ENCODE measurements at places on chromosomes 12 and 14.

DNA sequence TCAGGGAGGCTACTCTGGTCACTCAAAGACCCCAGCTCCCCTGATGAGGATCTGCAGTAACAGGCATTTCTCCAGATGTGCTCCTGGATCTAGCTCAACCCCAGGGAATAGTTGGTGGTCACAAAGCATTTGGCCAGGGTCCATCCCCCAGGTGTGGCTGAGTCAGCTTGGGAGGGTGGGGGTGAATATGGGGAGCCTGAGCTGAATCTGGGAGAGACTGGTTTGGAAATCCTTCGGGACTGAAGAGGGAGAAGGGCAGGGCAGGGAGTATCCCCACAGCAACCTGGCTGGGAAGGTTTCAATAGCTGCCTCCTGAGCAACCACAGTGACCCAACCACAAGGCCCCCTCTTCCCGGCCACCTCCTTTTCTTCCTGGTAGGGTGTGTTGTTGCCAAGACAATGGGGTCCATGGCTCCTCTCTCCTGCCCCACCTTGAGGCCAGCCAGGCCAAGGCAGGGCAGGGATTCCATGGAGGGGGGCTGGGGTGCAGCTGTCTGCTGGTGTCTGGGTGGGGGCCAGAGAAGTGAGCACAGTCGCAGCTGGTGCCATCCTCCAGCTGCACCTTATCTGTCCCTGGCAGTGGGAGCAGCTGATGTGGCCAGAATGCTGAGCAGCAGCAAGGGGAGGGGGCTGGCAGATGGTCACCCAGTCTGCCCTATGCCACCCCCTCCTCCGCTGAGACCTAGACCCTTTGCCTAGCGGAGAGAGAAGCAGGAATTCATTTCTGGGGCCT lies 5.5 kb downstream of the ASIC1 start:
- no peak for DNase-seq

GRCh38 chr12:26845984-26846383 lies 13.0 kb upstream of the ITPR2 start:
- DNase-seq, result no peak

- no peak for DNase-seq
Observed at GRCh38 chr12:101235686-101236085, 25.6 kb upstream of the SLC5A8 start.

- no peak for DNase-seq
Observed at GRCh38 chr12:48151103-48151771, 6.1 kb downstream of the ASB8 start.

DNA sequence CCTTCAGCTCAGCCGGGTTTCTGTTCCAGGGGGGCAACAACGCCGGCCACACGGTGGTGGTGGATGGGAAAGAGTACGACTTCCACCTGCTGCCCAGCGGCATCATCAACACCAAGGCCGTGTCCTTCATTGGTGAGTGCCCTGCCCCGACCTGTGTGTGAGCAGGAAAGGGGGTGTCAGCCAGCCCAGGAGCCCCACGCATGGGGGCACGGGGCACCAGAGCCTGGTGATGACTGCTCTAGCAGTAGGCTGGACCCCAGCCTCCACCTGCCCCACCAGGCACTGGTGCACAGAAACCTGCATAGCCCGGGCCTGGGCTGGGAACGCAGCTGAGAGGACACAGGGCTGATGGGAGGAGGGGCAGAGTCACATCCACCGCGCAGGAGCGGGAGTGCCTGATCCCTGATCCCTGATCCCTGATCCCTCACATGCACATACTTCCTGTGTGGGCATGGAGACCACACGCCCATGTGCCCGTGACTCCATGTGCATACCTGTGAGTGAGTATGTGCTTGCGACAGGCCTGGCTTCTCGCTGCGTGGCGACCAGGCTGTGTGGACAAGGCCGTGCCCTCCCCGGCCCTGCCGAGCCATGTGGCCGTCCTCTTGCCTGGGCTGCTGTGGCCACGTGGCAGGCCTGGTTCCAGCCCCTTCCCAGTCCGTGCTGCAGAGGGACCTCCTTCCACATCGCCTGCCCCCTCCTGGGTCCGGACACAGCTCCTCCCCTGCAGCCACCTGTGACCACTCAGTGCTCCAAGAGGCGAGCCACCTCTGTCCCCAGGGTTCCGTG lies 11.2 kb downstream of the ADSS1 start:
- no peak for DNase-seq

DNA sequence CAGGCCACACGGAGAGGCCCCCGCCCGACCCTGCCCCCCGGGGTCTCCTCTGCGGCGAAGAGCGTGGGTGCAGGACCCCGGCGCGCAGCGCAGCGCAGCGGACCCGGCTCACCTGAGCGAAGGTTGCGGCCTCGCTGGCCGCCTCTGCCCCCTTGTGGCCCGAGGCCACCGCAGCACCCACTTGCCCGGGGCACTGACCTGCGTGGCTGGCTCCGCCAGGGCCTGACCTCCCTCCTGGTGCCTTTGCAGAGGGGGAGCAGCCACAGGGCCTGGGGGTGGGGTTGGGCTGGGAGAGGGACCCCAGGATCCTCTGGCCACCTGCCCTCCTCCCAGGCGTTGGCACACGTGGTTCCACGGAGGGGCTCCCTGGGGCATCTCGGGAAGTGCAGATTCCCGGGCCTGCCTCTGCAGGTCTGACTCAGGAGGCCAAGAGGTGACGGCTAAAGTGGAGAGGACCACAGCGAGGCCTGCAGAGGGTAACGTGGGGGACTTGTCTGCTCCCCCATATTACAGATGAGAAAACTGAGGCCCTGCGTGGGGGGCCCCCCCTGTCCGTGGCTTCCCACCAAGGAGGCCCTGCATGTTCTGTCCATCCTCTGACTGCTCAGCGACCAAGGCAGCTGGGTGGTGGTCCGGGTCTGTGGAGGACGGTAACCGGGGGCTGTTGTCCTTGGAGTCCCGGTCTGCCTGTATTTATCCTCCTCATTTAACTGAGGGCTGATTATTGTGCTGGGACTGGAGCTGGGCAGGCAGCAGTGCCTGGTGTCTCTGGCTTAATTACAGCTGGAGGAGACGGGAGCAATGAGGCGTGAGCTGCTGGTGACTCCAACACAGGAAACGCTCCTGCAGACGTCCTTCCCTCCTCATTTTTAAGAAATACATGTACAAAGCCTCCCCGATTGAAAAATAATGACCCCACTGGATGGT lies 67.9 kb upstream of the BEGAIN start:
- DNase-seq, result no peak

GRCh38 chr12:20369305-20370013 lies 1.1 kb downstream of the PDE3A start:
- DNase-seq, result peak; percentile 13

- no peak for DNase-seq
Observed at GRCh38 chr14:92698393-92698792, 50.0 kb downstream of the LGMN start.

DNA sequence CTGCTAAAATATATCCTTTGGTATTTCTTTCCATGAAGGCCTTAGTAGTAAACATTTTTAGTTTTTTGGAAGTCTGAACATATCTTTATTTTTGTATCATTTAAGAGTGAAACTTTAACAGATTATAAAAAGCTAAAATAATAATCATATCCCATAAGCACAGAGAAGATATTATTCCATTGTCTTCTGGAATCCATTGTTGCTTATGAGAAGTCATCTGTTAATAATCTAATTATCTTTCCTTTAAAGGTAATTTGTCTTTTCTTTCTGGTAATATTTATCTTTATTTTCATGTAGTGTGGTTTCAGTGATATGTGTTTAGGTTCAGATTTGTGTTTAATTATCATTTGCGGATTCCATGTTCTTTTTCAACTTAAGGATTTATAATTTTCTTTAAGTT lies 261.7 kb downstream of the MSRB3 start:
- DNase-seq, result no peak

DNA sequence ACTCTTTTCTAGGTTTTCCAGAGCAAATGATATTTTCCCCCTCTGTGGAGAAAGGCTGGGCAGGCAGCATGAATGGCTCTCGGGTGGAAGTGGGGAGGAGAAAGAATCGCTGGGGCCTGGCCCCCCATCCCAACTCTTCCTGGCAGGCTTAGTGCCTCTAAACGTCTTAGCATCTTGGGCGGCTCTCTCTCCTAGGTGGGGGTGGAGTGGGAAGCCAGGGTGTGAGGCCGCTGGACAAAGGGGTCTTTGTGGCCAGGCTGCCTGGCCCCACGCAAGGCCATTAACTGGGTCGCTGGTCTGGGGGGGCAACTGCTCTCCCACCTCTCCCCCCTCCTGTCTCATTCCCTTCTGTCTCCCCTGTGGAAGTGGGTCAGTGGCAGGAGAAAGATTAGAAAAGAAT lies 4.7 kb downstream of the LRP1-AS start:
- no peak for DNase-seq

GRCh38 chr12:64083285-64084210 lies 138.5 kb downstream of the KICS2 start:
- DNase-seq, result peak; percentile 48

DNA sequence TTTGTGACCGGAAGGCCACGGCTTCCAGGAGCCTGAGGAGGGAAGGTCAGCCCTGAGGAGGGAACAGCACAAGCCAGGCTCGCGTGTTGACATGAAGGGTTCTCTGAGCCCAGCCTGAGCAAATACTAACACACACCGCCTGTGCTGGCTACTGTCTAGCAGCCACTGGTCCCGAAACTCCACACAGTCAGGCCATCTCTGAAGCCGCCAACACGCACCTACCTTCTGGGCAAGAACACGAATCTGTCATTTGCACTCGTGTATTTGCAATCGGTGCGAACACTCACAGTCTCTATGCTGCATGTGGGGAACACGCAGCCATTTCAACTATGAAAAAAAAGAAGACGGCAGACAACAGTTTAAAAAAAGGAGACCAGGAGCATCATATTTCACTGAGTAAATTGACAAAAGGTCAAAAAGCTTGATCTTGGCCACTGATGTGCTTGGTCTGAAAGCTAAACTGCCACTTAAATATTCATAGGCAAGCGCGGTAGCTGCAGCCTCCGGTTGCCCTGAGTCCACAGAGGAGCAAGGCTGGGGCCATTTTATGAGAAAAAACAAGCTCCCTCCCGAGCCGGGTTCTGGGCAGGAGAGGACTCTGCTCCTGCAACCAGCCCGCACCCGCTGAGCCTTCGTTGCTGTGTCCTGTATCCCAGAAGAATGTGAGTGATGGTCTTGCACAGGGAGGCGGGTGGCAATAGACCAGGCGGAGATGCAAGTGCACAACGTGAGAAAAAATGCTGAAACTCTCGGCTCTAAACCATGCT lies 57.8 kb downstream of the RIMBP2 start:
- no peak for DNase-seq

DNA sequence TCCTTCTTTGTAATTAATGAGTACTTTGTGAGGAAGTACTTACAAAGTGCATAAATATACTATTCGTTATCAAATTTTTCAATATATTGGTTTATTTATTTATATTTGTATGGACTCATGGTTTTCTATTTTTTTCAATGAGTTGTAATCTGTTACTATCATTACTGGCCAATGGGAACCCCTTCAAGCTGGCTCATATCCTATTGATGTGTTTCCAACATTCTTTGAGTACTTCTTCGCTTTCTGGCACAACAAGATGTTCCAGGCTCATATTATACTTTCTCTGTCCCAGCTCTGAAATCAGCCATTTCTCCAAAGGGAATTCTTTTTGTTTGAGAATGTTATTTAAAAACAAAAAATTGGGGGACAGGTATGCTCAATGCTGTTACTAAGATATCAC lies 17.5 kb downstream of the YBX3 start:
- no peak for DNase-seq

Data from hypothalamus (tissue), 51 donors.